Esophagus mucosa (tissue), 1 donor: ENCODE measurements at places on chromosomes 12 and 14.

DNA sequence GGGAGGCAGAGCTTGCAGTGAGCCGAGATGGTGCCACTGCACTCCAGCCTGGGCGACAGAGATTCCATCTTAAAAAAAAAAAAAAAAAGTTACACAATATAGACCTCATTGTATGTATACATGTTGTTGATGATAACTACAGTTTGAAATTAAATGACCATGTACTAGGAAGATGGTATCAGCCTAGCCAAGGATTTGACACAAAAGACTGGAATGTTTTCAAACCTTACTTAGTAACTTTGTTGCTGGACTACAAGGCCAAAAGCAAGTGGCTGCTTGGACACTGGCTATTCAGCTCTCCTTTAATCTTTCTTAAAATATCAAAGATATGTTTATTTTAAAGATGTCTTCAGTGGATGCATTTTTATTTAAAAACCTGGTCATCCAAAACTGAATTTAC, 18.9 kb upstream of the NUDT4 start:
- ATAC-seq: no peak

DNA sequence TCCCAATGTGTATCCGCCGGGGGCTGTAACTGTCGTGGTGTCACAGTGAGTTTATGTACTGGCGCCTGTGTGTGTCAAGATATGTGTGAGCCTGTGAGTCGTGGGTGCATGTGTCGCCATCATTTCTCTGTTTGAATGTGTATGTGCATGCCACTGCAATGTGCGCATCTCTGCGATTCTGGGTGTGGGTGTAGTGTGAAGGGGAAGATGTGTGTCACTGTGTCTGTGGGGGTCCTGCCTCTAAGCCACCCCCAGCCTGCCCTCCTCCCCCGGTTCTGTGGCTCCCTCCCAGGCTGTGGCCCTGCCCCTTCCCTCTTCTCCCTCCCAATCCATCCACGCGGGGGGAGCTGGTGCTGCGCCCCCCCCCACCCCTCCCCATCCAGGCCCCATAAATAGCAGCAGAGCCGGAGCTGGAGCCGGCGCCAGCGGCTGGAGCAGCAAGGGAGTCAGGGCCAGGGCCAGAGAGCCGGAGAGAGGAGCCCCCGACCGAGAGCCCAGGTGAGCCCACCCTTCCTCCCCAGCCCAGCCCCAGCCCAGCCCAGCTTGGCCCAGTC, at the start of gene CPNE6:
TSS of gene CPNE6 (plus strand) at position 419 of the 554 bp plus-strand sequence. CDS start 1,375 bp downstream, outside the sequence.
- ATAC-seq: no peak

DNA sequence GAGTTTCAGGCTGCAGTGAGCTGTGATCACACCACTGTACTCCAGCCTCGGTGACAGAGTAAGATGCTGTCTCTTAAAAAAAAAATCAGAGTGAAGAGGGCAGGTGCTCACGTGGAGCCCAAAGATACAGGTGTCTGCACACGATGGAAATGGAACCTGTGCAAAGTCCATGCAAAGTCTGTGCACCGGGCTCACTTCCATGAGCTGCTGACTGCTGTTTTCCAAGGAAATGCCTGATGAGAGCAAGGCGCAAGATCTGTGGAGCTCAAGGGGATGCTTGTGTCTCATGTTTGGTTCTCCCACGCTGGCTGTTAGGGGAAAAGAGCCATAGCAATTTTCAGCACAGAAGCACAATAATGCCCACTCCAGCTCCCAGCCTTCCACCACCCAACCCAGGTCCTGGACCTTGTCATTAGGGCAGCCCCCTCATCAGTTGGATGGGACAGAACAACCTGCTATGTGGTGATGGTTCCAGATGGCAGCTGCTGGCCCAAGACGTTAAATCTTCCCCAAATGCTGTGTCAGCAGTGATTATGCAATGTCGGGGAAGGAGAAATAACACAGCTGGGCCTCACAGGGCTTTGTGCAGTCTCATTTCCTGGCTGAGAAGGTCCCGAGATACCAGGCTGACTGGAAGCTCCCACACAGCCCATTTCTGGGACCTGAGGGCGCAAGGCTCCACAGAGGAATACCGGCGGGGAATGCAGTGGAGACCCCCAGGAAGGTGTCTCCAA, 27.9 kb upstream of the DICER1 start:
- peak; percentile 40 for ATAC-seq

DNA sequence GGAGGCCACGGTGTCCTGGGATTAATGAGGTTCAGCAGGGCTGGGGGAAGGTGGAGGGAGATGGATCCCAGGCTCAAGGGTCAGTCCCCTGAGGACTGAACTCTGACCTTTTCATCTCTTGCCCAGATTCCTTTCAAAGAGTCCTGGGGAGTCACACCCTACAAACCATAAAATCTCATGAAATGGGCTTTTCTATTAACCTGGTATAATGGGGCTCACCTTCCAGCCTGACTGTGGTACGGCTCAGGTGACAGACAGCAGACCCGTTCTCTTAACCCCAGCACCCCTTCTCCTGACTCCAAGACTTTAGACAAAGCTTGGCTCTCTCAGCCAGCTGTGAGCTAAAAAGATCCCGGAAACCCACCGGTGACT, 268.2 kb downstream of the ADGRD1 start:
- no peak for ATAC-seq

GRCh38 chr12:80935111-80935510, 2.6 kb downstream of the LIN7A start:
- no peak for ATAC-seq

DNA sequence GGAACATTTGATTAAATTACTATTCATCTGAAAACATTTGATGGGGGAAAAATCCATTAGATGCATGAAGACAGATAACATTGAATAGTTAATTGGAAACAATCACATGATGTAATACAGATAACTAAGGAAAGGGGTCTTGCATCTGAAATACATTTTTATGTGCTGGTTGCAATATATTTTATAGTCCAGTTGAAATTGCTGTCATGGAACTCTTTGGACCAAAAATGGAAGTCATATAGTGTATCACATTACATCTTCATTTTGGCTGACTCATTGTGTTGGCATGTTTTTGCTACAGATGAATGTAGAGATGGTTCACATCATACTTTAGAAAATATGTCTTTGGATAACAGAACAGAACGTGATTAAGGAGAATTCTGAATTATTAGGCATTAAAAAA, 43.0 kb upstream of the GNPNAT1 start:
- ATAC-seq: no peak

DNA sequence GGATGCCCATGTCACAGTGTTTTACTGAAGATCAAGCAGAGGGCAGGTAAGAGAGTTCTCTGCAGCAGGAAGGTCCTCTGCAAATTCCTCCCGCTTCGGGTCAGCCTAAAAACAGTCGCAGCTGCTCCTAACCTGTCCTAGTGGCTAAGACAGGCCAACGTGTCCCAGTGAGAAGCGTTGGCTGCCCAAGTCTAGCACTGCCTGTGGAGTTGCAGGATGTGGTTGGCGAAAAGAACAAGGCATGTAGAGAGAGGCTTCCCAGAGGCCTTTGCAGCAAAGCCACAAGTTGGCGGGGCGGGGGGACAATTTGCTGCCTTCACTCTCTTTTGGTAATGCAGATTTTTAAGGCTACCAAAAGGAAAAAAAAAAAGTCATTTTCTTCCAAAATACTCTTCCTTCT, 340.1 kb downstream of the BCL11B start:
- ATAC-seq: no peak

DNA sequence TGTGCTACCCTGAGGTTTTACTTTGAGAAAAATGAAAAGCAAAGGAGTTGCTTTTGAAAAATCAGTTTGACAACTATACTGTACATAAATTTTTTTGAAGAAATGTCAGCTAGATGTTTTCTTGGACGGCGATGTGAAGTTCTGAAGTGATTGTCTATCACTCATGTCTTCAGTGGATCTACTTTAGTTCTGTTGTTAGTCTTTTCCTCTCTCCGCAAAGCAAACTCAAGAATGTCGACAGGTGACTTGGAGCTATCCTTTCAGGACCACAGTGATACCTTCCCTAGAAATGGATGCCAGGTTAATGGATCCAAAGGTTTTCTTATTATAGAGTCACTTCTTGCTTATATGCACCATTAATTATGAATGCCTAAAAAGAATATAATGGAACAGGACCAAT, 1.2 kb downstream of the PTPRO start:
- ATAC-seq: no peak

- ATAC-seq: no peak
Observed at GRCh38 chr12:22880807-22881206, 255.8 kb downstream of the ETNK1 start.

DNA sequence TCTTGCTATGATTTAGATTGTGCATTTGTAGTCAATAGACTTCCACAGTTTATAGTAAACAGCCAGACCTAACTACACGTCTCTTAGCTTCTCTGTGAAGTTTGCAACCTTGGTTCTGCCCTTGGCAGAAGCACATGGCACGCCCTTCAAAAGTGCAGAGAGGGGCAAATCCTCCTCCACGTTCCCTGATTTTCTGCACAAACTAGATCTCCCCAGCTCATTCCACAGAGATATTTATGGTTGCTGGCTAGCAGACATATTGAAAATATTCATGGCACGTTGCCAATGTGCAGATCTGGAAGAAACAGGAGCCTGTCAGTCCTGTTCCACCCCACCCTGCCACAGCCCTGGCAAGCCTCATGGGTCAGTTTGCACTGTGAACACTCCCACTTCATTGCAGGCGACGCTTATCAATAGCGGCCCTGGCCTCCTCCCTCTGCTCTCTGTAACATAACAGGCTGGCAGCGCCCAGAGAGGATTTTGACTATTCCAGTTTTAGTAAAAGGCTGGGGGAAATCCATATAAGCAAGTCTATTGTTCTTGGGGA, 6.5 kb upstream of the LGALS3 start:
- peak; percentile 78 for ATAC-seq

- ATAC-seq: peak; percentile 66
Observed at GRCh38 chr14:36105401-36105800, 71.1 kb downstream of the PTCSC3 start.

GRCh38 chr14:30349520-30349919, 209.4 kb upstream of the G2E3 start:
- ATAC-seq: no peak

- ATAC-seq: no peak
Observed at GRCh38 chr12:75361408-75361807, 26.9 kb downstream of the GLIPR1L1 start.

- no peak for ATAC-seq
Observed at GRCh38 chr12:48080821-48081220, 25.1 kb downstream of the SENP1 start.

- ATAC-seq: no peak
Observed at GRCh38 chr14:75825147-75825592, 156.6 kb downstream of the TGFB3 start.

GRCh38 chr12:43556057-43556456, 4.1 kb upstream of the ADAMTS20 start:
- no peak for ATAC-seq

- no peak for ATAC-seq
Observed at GRCh38 chr12:34030591-34030990, 8.3 kb downstream of the ALG10 start.

GRCh38 chr14:47439953-47440352, 235.5 kb downstream of the MDGA2 start:
- ATAC-seq: no peak

DNA sequence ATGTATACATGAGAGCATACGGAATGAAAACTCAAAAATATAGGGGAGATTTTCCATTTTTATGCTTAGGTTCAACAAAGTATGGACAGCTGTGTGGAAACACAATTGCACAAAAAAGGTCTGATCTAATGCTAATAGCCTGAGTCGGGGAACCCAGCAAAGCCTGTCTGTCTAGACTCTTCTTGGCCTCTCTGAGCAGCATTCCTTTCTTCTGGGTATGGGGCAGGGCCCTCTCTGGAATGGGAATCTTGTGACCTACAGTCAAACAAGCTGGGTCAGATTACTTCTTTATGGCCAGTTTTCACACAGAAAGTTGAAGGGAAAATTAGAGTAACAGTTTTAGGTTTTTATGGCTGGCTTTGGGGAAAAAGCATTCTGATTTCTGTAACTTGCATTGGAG, 534.0 kb upstream of the LMO3 start:
- ATAC-seq: no peak

DNA sequence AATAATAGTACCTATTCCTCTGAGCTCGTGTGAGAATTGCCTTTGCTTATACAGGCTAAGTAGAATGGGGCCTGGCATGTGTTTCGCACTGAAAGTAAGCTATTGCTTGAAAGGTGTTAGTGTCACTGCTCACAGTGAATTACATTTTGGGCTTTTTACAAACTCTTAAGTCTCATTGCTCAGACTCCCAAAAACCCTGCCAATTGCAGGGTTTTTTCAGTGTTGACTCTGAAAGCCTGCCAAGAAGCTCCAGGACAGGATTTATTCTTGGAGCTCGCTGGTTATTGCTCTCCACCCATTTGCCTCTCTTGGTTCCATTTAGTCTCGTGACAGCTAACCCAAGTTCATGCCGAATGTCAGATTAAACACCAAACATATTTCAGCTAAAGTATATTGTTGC, 39.8 kb downstream of the NOPCHAP1 start:
- no peak for ATAC-seq

DNA sequence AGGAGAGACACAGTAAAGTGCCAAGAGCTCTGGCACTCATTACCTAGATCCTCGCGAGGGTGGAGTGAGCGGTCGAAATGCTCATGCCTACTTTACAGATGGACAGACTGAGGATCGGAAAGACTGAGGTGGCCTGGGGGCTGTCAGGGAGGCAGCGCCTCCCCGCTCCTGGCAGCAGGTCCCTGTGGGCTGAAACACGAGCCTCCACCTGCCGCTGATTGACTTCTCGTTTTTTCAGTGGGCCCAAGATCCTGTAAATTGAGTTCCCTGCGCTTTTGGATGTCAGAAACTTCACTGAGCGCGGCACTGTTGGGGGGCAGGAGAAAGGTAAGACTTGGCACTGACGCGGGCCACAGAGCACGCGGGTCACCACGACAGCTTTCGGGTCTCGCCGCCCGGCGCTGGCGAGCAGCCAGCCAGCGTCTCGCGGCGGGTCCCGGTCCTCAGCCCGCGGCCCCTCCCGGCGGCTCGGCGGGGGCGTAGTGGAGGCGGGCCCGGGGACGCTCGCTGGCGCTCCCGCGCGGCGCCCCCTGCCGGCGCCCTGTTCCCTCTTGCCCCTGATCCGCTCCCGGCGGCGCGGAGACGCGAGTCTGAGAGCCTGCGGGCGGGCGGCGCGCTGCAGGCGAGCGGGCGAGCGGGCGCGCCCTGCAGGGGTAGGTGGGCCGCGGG, 552 bp upstream of the SCN8A start:
- peak; percentile 64 for ATAC-seq

DNA sequence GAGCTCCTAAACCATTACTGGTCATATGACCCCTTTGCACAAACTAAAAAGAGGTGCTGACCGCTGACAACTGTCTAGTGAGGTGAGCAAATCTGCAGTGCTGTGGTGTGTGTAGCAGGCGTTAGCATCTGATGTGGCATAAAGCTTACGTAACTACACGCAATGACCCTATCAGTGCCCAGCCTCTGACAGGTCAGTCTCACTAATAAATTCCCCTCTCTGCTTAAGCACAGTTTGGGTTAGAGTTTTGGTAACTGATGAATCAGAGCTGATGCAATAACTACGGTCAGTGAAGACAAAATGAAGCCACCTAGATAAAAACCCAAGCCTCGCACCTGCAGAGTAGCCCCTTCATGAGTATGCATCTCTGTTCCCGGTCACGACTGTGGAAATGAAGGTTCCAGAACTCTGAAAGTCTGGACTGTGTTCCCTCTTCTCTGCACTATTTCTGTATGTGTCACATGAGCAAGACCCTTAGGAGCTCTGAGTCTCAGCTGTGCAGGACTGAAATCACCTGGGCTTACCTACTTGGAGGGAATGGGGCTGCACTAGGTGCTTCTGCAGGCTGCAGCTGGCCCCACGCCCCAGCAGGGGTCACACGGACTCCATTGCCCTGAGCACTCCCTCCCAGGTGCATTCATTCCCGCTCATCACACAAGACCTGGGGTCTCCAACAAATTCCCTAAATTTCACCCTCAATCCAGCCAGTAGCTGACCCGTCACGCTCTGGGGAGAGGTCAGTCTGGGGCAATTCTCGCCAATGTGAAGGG, 54.4 kb downstream of the RIMBP2 start:
- no peak for ATAC-seq
